ENCODE measurements at places on chromosomes 3 and 15. TPM values are rescaled to one million over a fixed set of nuclear protein-coding genes. Genes with fewer than 3 reads are reported as not detected.

DNA sequence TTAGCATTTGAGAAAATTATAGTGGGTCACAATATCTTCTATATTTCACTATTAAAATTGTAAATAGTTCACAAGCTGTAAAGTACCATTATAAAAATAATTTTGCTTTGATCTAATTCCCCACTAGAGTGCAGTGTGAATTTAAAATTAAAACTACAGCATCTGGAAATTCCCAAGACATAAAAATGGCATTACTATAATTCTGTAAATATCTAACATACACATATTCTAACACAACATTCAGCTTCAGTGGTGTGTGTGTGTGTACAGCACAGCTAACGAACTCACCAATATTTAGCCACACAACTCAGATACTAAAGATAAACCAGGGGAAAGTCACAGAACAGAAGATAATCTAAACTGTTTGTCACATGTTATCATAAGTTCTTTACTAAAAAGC lies 424.9 kb upstream of the ZNF385D start:
- DNase-seq: no peak

DNA sequence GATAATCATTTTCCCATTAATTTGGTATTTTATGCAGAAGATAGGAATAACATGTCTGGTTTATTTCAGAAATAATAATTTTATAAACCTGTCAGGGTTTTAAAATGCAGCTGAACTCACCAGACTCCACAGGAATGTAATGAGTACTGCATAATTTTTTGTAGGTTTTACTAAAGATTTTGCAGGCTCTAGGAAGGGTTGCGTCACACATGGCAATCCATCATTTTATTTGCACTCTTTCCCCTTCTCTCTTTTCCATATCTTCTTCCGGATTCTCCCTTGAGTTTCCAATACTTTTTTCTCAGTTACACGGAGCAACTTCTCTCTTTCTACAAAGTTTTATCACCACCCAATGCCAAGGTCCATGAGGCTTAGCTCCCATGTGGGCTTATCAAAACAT lies 234.7 kb downstream of the NFKBIZ start:
- no peak for DNase-seq

- DNase-seq: no peak
Measured at GRCh38 chr15:27481768-27482167, 510.8 kb downstream of the GABRG3 start.

The IRAK2 gene
- 8.6 TPM for total RNA-seq
